ENCODE measurements at places on chromosomes 6 and 20.

GRCh38 chr20:15111654-15112053, 774.2 kb upstream of the FLRT3 start:
- DNase-seq = no peak

- no peak for DNase-seq
Observed at GRCh38 chr6:37454420-37455140, 21.6 kb downstream of the CMTR1 start.

GRCh38 chr6:15970517-15970916, 158.4 kb upstream of the MYLIP start:
- no peak for DNase-seq

GRCh38 chr6:20377623-20378265, 23.9 kb upstream of the E2F3 start:
- DNase-seq = no peak

DNA sequence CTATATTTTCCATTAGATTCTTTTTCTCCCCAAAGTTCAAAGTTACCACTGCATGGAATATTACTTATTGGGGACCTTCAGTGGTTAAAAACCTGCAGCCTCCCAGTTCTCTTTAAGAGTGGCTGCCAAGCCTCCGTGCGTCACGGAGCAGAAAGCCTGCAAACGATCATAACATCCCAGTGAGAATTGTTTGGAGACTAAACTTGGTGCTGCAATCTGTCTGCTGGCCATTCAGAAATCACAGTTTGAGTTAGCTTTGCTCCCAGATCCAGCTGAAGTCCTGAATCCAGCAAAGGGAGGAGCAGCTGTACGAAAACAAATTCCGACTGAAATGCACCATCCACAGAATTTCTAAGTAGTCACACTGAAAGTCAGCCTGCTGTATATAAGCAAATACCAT, 213.5 kb upstream of the PDE10A start:
- DNase-seq = no peak

- no peak for DNase-seq
Observed at GRCh38 chr6:132567566-132567965, 2.6 kb upstream of the TAAR6 start.

DNA sequence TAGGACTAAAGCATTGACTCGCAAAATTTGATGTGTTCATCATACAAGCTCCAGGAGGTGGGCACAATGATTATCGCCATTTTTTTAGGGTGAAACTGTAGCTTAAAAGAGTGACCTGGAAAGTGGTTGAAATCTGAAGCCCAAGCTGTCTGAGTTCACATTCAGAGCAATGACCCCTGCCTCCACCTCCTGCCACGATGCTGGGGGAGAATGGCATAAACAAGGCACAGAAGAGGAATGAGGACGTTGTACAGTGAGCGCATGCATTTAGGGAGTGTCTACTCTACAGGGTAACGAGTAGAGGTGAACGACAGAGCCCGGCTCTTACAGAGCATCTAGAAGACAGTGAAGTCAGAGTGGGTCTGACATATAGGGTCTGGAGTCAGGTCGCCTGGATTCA, 37.2 kb downstream of the CNKSR3 start:
- DNase-seq = no peak

GRCh38 chr20:26216025-26216424, 519.4 kb upstream of the ZNF337 start:
- no peak for DNase-seq

DNA sequence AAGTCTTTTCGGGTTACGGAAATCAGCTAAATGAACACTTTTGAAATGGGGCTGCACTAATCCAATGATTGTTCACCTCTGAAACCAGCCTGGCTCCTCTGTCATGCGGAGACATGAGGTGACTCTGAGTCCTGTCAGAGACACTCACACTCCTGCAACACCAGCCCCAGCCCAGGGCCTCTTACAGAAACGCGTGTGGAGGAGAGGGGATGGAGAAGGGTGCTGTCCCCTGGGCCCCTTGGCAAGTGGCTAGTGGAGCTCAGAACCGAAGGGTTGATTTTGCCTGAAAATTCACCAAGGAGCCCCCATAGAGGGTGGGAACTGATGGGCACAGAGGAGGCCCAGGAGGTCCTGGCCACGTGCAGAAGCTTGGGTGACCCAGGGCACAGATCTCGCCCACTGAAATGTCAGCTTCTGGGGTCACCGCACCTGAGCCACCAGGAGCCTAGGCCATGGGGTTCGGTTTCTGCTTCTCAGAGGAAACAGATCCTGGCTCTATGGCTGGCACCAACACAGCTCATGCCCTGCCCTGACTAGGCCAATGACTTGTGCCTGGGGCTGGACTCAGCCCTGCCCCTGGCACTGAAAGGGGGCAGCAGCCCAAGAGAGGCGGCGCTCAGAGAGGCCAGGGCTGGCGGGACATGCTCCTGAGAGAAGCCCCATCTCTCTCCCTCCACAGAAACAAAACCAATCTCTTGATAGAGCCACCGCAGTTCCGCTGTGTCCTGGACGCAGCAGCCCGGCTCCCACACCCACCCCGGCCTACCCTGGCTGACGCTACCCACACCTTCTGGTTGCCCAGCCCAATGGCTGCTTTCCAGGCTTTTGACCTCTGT, 144.7 kb downstream of the ERMARD start:
- no peak for DNase-seq

DNA sequence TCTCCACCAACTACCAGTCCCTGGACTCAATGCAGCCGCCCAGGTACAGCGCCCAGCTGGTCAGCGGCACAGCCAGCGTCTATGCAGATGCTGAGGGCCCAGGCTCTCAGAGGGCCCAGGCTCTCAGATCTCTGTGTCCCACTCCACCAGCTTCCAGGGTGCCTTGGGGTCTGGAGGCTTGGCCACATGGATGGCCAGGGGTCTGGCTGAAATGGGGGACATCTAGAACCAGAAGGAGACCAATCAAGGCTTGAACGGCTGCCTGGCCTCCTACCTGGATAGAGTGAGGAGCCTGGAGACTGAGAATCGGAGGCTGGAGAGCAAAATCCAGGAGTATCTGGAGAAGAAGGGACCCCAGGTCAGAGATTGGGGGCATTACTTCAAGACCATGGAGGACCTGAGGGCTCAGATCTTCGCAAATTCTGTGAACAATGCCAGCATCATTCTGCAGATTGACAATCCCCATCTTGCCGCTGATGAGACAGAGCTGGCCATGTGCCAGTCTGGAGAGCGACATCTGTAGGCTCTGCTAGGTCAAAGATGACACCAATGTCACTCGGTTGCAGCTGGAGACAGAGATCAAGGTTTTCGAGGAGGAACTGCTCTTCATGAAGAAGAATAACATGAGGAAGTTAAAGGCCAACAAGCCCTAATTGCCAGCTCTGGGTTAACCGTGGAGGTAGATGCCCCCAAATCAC, 44.1 kb upstream of the GRM4 start:
- no peak for DNase-seq

DNA sequence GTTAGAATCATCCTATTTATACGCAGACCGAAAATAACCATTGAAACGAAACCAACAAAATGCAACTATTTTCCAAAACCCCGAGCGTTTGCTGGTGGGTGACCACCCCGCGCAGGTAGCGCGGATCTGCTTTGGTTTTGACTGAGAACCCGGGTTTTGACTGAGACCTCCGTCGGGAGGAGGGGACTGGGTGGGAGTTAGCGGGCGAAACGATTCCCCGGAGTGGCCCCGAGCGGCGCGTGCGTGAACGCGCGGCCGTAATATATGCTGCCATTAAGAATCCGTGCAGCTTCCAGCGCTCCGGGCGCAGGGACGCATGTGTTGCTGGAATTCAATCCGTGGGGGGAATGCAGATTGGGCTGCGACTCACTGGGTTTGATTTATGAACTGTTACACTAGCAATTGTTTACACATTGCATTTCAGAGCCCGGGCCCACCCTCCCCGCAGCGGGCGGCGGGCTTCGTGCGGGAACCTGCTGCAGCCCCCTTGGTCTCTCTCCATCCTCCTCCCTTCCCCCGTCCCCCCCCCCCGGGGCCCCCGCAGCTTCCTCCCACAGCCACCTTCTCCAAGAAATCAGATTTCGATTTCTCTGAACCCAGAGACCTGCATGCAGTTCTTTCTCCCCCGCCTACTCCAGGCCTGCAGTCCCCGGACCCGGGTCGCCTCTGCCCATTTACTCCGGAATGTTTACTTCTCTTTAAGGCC, 9.9 kb downstream of the NRN1 start:
- DNase-seq = peak; percentile 36

DNA sequence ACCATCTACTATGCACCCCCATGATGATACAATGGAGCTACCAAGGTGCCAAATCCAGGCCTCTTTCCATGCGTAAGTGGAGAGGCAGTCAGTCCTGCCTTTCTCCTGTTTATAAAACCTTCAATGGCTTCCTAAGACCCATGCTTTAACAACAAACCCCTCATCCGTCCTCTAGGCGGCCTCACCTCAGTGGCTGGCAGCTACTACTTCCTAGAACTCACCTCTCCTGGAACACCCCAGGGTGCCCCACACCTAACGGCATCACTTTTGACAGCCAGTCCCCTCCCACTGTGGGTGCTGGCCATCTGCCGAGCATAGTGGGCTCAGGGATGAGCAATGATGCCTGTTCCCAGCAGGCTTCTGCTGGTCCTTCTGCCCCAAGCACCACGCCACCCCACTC, 80.0 kb upstream of the TAB2 start:
- DNase-seq = no peak

- DNase-seq = no peak
Observed at GRCh38 chr6:136994782-136995181, 50.0 kb downstream of the IL20RA start.

GRCh38 chr6:21883595-21884328, 290.2 kb downstream of the SOX4 start:
- DNase-seq = no peak

- no peak for DNase-seq
Observed at GRCh38 chr20:22471156-22471836, 113.1 kb downstream of the FOXA2 start.

DNA sequence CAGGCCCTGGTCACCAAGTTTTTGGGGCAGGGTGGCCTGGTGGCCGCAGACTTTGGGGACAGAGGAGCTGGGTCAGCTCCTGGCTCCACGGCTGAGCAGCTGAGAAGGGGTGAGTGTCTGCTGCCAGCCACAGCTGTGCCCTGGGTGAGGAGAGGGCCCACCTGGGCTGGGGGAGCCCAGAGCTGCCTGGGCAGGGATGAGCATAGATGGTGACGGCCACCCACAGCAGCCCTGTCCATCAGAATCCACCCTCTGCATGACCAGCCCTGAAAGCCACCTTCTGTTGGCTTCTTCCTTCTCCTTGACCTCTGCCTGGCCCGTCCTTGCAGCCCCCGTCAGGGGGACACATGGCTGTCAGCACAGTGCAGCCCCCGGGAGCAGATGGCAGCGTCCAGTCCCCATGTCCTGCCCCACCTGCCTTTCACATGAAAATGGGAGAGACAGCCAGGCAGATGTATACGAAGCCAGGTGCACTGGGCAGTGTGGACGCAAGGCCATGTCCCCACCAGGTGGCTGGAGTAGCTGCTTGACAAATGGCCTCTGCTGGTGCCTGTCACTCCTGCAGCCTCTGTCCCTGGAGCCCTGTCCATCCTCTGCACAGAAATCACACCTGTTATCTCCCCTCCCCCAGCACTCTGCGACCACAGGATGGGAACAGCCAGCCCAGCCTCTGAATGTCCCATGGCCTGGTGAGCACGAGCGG, 220.8 kb downstream of the PREX1 start:
- DNase-seq = no peak

GRCh38 chr20:17533396-17533795, 2.2 kb upstream of the BFSP1 start:
- DNase-seq = no peak

- DNase-seq = no peak
Observed at GRCh38 chr6:147834084-147834776, 325.7 kb downstream of the SAMD5 start.

DNA sequence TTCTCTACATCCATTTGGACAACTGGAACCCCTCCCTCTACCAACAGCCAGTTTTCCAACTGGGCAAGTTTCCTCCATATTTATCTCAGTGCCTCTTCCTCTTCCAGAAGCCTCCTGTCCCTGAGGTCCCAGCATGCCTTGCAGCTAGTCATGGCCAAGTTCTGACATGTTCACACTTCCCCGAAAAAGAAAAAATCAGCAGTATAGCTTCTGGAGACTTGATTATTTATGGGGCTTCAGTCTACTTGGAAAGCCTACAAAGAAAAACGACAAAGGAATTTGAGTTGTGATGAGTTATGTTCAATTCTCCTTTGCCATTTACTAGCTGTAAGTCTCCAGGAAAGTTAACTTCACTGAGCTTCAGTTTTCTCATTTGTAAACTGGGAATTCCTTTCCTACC, 406.5 kb downstream of the MAFB start:
- DNase-seq = no peak

- no peak for DNase-seq
Observed at GRCh38 chr6:144730088-144730645, 445.0 kb downstream of the UTRN start.

DNA sequence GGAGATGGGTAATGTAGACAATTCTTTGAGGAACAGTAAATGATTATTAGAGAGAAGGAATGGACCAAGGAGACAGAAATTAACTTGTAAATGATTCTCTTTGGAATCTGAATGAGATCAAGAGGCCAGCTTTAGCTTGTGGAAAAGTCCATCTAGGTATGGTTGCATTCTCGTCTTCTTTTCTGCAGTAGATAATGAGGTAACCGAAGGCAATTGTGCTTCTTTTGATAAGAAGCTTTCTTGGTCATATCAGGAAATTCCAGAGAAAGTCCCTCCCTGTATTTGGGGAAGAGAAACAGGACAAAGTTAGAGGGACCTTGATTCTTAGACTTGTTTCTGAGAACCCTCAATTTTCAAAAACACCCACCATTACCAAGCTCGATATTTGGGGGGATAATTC, 109.1 kb upstream of the PRSS16 start:
- DNase-seq = no peak

GRCh38 chr6:152117156-152118133, 310.0 kb downstream of the ESR1 start:
- DNase-seq = no peak

DNA sequence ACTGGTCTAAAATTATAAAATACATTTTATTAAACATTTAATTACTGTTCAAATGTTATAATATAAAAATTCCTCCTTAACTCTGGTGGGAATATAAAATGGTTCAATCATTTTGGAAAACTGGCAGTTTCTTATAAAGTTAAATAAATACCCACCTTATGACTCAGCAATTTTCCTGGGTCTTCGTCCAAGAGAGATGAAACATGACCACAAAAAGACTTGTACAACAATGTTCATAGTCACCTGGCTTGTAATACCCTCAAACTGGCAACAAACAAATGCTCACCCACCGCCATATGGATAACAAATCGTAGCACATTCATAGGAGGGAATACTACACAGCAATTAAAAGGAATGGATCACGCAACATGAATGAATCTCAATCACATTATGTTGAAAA, 66.0 kb upstream of the RIN2 start:
- no peak for DNase-seq

DNA sequence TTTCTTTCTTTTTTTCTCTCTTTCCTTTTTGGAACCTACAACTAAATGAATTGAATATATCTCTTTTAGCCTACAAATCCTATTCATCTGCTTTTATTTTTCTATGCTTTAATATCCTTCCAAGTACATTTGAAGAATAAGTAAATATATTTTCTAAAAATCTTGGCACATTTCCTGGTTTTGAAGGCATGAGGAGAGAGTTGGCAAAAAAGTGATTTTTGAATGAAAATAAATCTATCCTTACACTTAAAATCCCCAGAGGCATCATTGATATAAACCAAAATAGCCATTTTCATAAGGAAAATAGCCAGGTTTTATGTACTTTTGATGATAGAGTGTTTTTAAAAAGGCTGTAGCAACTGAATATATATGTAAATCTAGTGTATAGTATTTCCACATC, 69.0 kb downstream of the SAMD5 start:
- DNase-seq = no peak
